ENCODE measurements at places on chromosomes 12 and 14.

- no peak for DNase-seq
Measured at GRCh38 chr12:119288576-119288975, 46.0 kb upstream of the CCDC60 start.

GRCh38 chr12:52022841-52023181 lies 16.1 kb downstream of the TAMALIN start:
- DNase-seq: no peak

- no peak for DNase-seq
Measured at GRCh38 chr12:27151479-27151878, 69.1 kb upstream of the C12orf71 start.

DNA sequence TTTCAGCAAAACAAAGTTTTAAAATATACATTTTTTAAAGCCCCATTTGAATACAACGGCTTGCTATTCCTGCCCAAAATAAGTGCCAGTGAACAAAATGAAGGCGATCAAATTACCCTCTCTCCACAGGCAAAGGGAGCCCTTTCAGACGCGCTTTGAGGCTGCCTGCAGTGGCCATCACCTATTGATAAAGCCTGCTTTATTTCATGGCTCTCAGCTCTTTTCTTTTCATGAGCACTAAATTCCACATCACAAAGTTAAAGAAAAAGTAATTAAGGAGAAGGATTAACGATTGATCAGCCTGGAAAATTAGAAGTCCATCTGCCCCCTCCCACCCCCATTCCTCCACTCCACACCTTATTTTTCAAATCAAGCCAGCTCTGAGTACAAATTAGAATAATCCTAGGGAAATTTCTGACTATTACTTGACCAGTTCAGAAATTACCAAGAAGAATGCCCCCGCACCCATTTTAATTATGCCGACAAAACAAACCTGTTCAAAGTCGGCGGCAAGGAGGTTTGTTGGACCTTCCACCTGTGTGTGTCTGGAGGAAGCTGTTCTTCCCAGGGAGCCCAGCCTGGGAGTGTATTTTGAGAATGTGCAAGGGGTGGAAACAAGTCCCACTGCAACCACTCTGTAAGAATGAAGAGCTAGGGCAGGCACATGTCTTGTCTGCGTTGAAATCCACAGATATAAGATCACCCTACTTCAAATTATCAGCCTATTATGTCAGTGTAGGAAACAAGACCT lies 64.2 kb upstream of the RIC8B start:
- no peak for DNase-seq

DNA sequence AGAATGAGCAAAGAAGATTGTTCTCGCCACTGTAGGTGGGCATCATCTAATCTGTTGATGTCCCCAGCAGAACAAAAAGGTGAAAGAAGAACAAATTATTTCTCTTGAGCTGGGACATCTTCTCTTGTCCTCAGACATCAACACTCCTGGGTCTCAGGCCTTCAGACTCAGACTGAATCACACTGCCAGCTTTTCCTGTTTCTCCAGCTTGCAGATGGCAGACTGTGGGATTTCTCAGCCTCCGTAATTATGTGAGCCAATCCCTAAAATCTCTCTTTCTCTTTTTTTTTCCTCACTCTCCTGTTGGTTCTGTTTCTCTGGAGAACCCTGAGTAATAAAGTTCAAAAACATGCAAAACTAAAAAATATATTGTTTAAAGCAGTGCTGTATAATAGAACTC lies 3.7 kb upstream of the TMPRSS12 start:
- DNase-seq: no peak

GRCh38 chr12:51653431-51653830 lies 62.4 kb downstream of the SCN8A start:
- DNase-seq: no peak

- no peak for DNase-seq
Measured at GRCh38 chr12:80709811-80710726, 2.6 kb downstream of the MYF6 start.

GRCh38 chr12:57603815-57604453 lies 690 bp upstream of the DTX3 start:
- no peak for DNase-seq

DNA sequence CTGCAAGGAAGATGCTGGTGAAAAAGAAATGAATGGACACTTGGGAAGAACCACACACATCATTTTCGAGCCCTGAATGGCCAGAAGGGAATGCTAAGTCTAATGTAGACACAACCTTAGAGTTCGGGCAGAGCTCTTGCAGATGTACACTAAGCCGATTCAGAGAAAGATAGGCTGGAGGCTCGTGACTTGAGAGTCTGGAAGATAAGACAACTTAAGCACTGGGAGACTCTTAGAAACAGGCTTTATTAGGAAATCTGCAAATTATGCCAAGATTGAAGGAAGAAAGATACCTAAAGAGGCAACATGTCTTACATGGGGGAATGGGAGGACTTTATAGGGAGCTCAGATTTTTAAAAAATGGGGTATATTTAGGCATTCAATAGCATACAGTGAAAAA lies 13.5 kb downstream of the TBPL2 start:
- no peak for DNase-seq

DNA sequence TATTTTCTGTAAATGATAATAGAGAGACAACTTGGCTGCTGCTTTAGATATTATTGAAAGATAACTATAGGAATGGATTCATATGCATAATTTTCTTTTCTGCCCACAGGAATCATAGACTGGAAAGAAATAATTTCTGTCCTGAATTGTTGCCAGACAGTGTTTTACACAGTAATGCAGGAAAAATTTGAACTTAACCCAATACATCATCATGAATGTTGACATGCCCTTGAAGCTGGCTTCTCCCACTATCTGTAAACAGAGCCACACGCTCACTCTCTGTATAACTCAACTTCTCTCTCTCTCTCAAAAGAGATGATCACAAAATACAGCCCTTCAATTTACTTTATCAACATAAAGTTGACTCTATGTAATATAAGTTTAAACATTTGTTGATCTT lies 56.6 kb downstream of the PAX9 start:
- DNase-seq: no peak

DNA sequence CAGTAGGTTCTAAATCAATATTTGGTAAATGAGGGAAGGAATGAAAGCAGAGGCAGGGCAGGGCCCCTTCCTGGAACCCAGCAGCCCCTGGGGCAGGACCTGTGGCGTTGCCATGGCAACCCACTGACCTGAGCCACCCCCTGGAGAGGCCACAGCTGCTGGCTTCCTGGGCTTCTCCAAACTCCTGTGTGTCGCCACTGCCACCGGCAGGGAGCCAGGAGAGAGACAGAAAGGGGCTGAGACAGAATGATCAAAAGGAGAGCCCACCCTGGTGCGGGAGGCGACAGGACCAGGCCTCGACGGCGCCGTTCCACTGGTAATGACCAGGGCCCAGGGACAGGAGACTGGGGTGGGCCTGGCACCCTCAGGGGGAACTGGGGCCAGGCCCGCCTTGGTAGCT lies 18.2 kb downstream of the RFX4 start:
- DNase-seq: no peak
